ENCODE measurements at places on chromosomes 7 and 10.

GRCh38 chr7:29976673-29977415 lies 12.8 kb downstream of the SCRN1 start:
- DNase-seq, result no peak

GRCh38 chr10:86072413-86072812 lies 294.2 kb downstream of the GRID1 start:
- DNase-seq, result no peak

- no peak for DNase-seq
Measured at GRCh38 chr10:15182540-15183207, 14.2 kb upstream of the NMT2 start.

- DNase-seq, result no peak
Measured at GRCh38 chr10:31219306-31219705, 99.7 kb upstream of the ZEB1 start.

GRCh38 chr7:39540320-39540719 lies 25.9 kb upstream of the YAE1 start:
- DNase-seq, result no peak

GRCh38 chr7:139189357-139189756 lies 41.7 kb upstream of the UBN2 start:
- no peak for DNase-seq

GRCh38 chr7:5773661-5774086 lies 7.8 kb downstream of the RNF216 start:
- DNase-seq, result no peak

GRCh38 chr10:42111661-42112330 lies 526.6 kb downstream of the ZNF33B start:
- no peak for DNase-seq

DNA sequence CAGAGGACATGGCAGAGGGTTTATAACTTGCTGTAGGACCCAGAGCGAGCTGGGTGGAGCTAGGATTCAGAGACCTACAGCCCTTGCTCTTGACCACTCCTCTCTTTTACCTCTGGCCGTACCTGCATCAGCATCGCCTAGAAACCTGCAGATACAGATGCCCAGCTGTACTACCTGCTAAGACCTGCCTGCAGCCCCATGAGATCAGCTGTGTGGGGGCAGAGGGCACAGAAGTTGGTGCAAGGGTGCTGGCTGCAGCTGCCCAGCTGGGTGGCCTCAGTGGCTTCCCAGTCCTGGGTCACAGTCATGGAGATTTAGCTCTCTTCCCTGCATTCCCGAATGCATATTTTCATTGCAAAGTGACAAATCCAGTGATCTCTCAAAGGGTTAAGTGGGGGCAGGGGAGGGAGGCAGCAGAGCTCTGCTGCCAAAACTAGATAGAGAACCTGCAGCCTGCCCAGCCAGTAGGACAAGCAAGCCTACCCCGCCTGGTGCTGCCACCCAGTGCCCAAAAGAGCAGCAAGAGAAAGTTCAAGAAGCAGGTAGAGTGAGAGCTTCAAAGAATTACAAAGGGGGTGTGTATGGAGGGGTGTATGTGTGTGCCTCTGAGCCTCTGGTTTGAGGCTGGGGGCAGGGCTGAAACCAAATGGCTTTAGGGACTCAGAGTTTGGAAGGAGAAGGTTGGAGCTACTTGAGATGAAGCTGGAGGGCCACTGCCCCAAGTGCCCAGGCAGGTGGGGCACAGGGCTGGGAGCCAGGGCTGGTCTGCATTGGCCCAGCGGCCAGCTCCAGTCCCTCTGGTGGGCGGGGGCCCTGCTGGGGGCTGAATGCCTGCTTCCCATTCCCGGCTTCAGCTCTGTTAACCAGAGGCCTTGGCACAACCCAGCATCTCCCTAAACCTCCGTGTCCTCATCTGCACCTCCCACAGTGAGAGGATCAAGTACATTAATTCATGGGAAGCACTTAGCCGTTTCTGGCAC lies 6.9 kb downstream of the FAM241B start:
- no peak for DNase-seq

GRCh38 chr10:7887174-7887816 lies 69.0 kb downstream of the TAF3 start:
- DNase-seq, result no peak

DNA sequence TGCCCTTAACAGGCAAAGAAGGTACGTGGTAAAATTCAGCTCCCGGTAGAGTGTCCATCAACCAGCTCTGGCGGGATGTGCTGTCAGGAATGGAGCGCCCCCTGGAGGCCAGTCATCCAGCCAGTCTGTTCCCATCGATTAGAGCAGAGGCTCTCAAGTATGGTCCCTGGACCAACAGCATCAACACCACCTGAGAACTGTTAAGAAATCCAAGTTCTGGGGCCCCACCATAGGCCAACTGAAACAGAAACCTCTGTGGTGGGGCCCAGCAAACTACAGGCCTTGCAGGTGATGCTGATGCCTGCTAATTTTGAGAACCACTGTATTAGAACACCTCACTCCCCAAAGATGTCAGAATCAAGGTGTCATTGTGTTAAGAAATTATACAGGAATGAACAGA lies 109.2 kb downstream of the DPY19L1 start:
- DNase-seq, result peak; percentile 14

DNA sequence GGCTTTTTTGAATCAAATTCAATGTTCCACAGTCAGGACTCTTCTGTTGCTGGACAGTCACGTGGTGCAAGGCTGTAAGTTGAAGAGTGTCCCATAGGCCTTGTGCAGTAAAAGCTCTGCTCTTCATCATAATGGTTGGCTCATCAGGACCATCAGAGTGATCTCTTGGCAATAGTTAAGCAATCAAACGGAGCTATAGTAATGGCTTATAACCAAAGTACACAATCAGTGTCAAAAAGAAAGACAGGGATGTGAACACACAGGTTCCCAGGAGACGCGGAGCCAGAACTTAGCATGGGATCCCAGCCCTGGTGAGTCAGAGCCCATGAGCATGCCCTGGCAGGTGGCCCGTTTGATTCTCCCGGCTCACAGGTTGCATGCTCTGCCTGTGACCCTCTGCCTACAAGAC lies 10.8 kb upstream of the GPNMB start:
- DNase-seq, result no peak

GRCh38 chr7:157490465-157490912 lies 153.7 kb downstream of the DNAJB6 start:
- DNase-seq, result no peak

DNA sequence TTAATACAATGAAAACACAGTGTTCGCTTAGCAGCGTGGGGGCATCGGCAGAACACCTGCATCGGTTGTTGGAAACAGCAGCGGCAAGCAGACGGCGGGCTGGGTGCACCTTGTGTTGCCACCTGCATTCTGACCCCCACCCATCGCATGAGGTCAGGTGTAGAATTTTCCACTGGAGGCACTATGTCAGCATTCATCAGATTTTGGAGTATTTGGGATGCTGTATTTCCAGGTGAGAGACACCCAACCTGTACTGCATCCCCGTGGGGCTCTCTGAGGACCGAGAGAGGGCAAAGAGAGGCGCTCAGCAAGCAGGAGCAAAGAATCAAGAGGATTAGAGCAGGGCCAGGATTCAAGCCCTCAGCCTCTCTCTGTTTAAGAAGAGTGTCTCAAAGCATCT lies 116.4 kb upstream of the MGMT start:
- no peak for DNase-seq

DNA sequence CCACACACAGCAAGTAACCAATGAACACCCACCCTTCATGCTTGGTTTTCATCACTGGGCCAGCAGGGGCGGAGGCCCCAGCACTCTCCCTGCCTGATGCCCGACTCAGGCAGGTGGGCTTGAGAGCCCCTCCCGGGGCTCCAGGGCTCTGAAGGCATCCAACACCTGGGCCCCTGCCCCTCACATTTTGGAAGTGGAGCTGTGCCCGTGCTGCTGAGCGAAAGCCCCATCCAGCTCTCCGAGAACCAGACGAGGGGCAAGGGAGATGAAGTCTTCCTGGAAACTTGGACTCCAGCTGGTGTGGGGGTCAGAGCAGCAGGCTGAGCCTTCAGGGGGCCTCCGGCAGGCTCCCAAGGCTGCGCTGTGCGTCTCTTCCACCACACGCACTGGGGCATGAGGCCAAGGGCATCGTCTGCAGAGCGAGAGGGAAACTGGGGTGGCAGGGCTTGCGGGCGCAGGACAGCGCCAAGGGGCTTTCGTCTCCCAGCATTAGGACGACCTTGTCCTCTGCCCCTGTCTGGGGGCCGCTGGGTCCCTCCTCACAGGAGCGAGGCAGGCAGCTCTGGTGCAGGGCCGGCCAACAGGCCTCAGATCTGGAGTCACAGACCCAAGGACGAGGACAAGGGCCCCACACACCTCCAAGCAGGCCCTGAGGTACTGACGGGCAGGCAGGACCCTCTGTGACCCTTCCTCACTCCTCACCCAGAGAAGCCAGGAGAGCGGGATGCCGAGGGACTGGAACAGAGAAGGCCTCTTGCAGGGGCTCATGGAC lies 108.3 kb upstream of the FAM20C start:
- DNase-seq, result no peak

GRCh38 chr10:99906470-99906869 lies 103.3 kb downstream of the DNMBP start:
- DNase-seq, result no peak

- DNase-seq, result no peak
Measured at GRCh38 chr10:101687071-101687658, 7.8 kb downstream of the FBXW4 start.

DNA sequence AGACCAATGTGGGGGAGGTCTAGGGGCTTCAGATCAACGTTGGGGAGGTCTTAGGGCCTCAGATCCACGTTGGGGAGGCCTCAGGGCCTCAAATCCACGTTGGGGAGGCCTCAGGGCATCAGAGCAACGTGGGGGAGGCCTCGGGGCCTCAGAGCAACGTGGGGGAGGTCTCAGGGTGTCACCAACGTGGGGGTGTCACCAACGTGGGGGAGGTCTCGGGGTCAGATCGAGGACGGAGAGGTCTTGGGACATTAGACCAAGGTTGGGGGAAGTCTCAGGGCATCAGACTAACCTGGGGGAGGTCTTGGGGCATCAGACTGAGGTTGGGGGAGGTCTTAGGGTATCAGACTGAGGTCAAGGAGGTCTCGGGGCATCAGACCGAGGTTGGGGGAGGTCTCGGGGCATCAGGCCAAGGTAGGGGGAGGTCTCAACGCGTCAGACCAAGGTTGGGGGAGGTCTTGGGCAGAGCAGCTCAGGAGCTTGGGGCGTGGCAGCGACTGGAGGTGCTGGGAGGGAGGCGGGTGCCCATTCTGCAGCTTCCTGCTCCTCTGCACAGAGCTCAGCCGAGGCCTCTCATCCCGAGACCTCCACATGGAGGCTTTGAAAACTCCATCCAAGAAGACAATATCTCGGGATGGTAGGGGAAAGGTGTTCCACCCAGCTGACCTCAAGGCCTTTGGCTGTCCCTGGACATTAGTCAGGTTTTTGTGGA lies 159.8 kb downstream of the WDR37 start:
- DNase-seq, result no peak

GRCh38 chr7:142859829-142860228 lies 5.0 kb downstream of the EPHB6 start:
- DNase-seq, result no peak

DNA sequence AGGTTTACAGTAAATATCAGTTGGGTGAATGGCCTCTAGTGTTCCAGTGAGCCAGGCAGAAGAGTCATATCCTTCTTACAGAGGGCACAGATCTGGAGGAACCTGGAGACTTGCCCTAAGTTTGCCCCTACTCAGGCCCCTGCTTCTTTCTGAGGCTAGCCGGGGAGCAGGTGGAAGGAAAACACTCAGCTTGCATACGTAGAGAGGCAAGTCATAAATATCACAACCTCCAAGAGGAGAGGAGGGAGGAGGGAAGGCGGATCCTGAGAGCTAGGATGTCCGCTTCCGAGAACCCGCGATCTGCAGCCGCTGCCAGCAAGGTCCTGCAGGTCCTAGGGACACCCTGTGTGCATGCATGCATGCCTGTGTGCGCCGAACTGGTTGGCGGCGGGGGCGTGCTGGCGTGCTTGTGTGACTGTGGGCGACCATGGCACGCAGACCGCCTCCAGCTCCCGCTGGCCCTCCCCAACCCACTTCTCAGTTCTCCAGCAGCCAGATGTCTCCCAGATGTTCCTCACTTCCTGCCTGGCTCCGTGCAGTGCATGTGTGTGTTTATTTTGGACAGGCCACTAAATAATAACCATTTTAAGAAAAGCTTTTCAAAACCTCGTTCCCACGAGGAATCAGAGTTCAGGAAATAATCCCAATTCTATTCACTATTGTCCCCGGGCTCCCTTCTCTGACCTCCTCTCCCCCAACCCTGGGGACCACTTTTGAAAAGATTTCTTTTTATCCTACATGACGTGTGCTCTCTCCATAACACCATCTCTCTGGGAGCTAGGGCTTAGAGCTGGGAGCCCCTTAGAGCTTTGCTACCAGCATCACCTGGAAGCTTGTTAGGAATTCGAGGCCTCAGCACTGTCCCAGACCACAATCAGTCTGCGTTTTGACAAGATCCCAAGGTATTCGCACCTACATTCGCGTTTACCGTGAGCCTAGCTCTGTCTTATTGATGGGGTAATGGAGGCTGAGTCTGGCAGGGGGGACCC lies 32.4 kb downstream of the UNC5B start:
- DNase-seq, result no peak

- no peak for DNase-seq
Measured at GRCh38 chr7:2943851-2944601, 99.6 kb downstream of the CARD11 start.

DNA sequence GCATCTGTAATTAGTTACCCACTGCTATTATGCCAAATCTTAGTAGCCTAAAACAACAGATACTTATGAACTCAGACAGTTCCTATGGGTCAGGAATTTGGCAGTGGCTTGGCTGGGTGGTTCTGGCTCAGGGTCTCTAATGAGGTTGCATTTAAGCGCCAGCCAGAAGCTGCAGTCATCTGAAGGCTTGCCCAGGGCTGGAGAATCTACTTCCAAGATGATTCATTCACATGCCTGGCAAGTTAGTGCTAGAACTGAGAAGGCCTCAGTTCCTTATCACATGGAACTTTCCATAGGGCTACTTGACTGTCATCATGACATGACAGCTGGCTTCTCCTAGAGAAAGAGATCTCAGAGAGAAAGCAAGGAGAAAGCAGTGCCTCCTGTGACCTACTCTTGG lies 121.3 kb downstream of the AVL9 start:
- no peak for DNase-seq

- DNase-seq, result no peak
Measured at GRCh38 chr10:19702215-19702614, 114.0 kb upstream of the PLXDC2 start.

- DNase-seq, result no peak
Measured at GRCh38 chr7:112060625-112061024, 145.6 kb downstream of the DOCK4 start.

GRCh38 chr7:74083928-74084721 lies 521 bp downstream of the LIMK1 start:
- no peak for DNase-seq

DNA sequence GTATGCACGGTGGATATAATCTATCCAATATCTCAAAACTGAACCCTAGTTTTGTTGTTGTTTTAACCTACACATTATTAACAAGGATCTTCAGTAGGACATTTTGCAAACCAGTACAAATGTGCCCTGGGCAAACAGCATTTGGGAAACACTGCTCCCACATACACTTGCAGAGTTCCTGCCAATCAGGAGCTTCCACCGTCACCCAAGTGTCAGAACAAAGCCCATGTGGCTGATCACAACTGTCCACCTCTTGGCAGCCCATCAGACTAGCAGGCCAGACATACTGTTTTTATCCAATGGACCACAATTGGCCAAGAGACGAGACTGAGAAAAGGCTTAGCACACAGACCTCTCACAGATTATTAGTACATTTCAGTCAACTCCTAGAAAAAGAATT lies 200.4 kb downstream of the FAM107B start:
- no peak for DNase-seq

GRCh38 chr7:141386881-141387280 lies 164.3 kb upstream of the AGK start:
- no peak for DNase-seq
